GF-D8 (cell line): ENCODE measurements at places on chromosomes 16 and 17.

DNA sequence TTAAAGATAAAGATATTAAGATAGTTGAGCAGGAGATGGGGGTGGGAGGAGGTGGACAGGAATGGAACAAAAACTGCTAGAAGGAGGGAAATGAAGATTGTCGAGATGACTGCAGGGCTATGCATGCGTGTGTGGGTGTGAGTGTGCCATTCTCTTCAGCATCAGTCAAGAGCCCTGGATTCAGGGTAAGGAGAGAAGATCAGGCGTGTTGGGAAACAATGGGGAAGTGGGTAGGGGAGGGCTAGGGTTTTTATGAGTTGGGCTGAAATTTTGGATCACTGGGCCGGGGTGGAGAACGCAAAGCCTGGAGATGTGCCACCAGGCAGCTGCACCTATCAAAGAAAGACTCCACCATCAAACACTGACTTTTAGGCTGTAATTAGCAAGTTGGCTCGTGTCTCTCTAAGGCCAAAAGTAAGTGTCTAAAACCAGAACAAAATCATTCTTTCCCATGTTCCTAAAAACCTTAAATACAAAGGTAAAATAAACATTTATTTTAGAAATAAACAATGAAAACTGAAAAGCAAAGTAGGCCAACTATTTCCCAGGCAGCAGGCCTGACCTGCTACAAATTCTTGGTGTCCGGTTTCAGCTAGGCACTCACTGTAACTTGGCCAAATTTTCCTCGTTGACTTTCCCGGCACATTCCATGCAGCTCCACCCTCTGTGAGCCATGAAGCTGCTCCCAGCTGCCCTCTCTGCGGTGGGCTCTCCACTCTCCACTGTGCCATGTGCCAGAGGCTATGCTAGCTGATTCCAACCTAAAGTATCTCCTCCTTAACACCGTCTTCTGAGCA lies 4.2 kb downstream of the CDRT4 start:
- no peak for DNase-seq

DNA sequence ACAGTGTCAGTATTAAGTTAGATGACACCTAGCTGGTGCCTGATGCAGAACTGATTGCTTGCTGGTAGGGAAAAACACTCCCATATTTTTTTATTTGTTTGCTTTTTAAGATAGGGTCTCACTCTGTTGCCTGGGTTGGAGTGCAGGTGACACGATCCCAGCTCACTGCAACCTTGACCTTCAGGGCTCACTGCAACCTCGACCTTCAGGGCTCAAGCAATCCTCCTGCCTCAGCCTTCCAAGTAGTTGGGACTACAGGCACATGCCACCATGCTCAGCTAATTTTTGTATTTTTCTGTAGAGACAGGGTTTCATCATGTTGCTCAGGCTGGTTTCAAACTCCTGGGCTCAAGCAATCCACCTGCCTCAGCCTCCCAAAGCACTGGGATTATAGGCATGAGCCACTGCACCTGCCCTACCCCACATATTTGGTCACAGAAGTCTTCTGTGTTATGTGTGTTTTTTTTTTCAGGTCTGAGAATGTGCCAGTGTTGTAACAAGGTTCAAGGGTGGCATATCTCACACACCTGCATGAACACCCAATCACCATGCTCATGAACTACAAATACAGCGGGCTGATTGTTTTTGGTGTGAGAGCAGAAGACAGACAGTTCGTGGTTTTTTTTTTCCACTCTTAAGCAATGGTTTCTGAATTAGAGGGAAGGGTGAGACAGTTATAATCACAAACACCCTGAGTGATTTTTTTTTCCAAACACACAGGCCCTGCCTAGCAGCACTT lies 22.8 kb downstream of the SPAG9 start:
- peak; percentile 27 for DNase-seq

DNA sequence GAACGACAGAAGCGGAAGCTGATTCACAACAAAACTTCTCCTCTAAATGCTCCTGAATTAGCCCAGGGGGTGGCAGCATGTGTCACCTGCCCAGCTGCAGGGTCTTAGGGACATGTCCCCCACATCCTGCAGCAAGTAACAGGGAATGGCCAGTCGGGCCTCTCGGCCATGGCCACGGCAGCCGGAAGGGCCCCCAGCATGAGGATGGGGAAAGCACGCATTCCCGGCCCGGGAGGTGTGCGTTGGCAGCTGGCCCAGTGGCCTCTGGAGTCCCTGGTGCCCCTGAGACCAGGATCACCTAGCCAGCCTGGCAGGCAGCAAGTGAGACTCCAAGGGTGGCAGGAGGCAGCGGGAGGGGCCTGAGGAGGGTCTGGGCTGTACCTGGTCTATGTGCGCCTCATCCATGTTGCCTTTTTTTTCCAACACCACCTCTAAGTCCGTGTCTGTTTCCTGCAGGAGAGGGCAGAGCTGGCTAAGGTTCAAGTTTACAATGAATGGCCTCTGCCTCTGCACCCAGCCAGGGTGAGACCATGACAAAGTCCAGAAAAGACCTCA lies 7.0 kb downstream of the KNOP1 start:
- DNase-seq = no peak

GRCh38 chr17:35460354-35460851 lies 11.8 kb upstream of the SLFN13 start:
- DNase-seq = no peak
